ENCODE measurements at places on chromosomes 11 and 22. TPM values are rescaled to one million over a fixed set of nuclear protein-coding genes. Genes with fewer than 3 reads are reported as not detected.

The SCN3B gene
- 34.4 TPM for total RNA-seq

The POU2AF3 gene
- total RNA-seq = 1.6 TPM

The PDE2A gene
- 1.5 TPM for total RNA-seq

The VPREB1 gene
- not detected for total RNA-seq

The SLCO2B1 gene
- 9.0 TPM for total RNA-seq

The CTSD gene
- total RNA-seq = 75.4 TPM

The MYOD1 gene
- 0.62 TPM for total RNA-seq

The GAL3ST3 gene
- 0.56 TPM for total RNA-seq

The KRTAP5-9 gene
- total RNA-seq = not detected

The UPK3A gene
- total RNA-seq = not detected

The MS4A4A gene
- total RNA-seq = not detected

All from motor neuron (in vitro differentiated cells).